Activated CD4-positive, alpha-beta T cell treated with anti-CD3 and anti-CD28 coated beads for 1 hour (primary cell): ENCODE measurements at places on chromosomes 12 and 14.

DNA sequence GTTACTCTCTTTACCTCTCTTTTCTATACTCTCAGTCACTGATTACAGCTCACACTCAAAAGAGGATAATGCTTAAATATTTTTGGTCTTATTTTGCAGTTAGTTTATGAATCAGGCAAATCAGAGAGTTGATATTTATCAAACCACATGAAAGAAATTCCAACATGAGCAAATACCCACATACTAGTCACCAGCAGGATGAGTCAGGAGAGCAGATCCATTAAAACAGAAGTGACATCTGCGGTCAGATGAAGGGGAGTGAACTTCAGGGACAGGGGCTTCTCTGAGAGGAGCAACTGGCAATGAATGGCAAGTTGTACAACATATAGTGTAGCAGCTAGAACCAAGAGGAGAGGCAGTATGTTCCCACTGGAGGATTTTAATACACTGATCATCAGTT lies 258.7 kb downstream of the SYT10 start:
- no peak for DNase-seq

- no peak for DNase-seq
Measured at GRCh38 chr12:31466768-31467167, 124.2 kb downstream of the DENND5B start.

GRCh38 chr12:110366321-110367142 lies 37.0 kb downstream of the ANAPC7 start:
- DNase-seq = no peak

GRCh38 chr12:32502693-32503502 lies 103.5 kb downstream of the FGD4 start:
- DNase-seq = no peak

DNA sequence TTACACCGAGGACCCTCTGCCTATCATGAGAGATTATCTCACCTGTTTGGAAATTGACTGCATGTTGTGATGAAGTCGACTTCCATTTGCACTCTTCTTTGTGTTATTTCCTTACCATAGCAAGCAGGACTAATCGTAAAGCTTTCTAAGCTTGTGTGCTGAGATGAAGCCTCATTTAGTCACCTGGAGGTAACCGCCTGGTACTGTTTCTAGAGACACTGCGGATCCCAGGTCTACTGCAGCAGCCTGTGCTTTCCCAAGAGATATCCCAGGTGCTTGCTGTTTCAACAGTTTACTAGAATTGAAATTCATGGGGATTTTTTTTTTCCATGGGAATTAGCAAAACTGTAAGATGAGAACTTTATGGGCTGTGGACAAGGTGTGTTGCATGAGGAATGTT lies 131.8 kb downstream of the PTPRR start:
- DNase-seq = no peak

DNA sequence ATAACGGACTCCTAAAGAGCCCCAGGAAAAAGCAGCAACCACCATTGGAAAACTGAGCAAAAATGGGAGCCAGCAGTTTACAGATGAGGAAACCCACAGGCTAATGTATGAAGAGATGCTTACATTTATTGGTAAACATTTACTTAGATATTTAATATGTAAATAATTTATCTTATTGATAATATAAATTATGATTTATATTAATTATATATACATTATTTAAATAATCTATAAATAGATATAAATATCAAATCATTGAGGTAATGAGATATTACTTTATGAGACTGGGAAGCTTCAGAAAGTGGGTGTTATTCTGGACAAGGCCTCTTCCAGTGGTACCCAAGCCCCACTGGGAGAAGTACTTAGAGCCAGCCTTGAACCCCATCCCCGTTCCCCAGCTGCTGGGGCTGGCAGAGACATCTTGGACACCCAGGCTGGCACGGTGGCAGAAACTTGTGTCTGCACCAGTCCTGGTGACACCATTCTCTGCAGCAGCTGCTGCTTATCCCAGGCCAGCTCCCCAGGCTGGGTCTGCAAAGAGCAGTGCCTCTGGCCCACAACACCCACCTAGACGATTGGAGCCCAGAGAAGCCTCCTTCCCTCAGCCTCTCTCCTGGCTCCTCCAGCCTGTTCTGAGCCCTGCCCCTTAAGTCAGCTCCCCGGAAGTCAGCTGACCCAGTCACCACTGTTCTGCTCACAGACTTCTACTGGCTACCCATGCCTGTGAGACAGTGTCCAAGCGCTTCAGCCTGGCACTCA lies 25.9 kb downstream of the ISCA2 start:
- no peak for DNase-seq

DNA sequence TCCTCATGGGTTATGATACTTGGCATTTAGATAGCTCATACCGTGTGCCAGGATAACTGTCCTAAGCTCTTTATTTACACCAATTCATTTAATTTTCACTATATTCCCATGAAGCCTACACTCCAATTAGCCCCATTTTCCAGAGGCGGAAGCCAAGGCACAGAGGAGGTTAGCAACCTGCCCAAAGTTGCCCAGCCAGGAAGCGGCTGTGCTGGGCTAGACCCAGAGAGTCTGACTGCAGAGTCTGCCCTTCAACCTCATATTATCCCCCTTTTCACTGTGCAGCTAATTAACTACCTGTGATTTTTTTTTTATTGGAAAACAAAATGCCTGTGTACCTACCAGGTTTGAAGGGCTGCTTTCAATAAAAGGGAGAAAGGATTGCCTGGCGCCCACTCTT lies 2.5 kb downstream of the RFLNA start:
- no peak for DNase-seq

DNA sequence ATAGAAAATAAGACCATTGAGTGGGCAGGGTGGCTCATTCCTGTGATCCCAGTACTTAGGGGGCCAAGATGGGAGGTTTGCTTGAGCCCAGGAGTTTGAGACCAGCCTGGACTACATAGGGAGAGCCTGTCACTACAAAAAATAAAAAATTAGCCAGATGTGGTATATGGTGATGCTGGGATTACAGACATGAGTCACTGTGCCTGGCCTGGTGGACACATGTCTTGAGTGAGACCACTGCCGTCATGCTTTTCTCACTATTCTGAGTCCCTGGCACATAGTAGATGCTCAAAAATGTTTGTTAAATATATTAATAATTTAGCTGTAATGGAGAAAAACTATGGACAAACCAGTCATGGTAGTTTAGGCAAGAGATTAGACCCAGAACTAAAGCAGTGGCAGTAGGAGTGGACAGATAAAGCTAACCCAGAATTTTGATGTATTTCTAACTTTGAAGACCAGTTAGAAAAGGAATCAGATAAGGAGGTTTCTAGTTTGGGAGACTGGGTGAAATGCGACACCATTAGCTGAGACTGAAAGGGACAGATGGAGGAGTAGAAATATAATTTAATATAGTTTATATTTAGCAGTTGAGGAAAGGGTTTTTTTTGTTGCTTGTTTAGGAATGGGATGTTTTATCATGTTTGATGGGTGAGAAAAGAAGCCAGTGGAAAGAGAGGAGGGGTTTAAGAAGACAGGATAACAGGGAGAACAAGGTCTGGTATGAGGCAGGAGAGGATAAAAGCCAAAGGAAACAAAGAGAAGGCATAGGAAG lies 7.4 kb upstream of the PTGES3 start:
- no peak for DNase-seq

DNA sequence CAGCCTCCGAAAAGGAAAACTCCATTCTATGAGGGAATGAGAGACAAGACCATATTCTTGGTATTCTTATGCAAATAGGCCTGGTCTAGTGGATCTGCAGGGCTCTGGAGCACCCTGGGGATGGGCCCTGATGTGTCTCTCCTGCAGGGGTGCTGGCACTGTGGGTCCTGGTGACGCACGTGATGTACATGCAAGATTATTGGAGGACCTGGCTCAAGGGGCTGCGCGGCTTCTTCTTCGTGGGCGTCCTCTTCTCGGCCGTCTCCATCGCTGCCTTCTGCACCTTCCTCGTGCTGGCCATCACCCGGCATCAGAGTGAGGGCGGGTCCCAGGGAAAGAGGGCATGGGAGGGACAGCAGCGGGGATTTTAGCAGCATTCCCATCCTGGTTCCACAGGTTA lies 5.8 kb downstream of the SLC48A1 start:
- DNase-seq = no peak

- no peak for DNase-seq
Measured at GRCh38 chr14:33280646-33281045, 342.0 kb downstream of the NPAS3 start.

DNA sequence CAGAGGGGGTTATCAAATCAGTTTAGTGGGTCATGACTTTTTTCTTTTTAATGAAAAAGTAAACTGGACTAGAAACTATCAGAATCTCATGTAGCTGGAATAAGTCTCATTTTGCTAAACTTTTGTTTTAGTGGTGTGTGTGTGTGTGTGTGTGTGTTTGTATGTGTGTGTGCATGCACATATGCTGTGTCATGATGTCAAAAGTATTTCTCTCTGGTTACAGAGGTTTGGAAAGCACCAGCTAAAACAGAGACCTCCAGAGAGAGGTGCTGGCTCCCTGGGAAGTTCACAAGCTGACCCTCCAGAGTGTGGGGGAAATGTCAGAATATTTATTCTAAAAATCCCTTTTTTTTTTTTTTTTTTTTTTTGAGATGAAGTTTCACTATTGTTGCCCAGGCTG lies 114.7 kb downstream of the LGMN start:
- no peak for DNase-seq

DNA sequence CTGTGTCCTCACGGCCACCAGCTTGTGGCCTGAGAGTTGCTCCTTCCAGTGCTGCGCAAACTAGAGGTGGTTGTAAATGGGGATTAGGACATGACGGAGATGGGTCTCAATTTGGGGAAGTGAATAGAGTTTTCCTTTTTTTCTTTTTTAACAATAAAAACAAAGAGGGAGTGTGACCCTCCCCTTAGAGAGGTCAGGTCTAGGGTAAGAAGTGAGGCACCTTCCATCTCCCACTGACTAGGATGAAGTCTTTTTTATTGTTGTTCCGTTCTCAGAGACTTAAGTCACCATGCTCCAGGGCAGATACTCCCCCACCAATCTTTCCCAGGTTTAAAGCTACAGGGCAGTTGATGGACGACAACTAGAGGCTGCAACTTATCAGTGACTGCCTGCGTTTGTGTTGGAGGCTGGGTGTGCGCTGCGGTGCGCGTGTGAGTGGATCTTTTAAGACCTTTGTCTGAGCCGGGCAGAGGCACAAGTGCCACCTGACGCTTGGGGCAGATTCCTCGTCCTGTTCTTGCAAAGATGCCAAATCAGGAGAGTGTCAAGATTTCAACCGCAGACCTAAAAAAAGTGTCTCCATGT lies 2.1 kb upstream of the GSC start:
- no peak for DNase-seq

DNA sequence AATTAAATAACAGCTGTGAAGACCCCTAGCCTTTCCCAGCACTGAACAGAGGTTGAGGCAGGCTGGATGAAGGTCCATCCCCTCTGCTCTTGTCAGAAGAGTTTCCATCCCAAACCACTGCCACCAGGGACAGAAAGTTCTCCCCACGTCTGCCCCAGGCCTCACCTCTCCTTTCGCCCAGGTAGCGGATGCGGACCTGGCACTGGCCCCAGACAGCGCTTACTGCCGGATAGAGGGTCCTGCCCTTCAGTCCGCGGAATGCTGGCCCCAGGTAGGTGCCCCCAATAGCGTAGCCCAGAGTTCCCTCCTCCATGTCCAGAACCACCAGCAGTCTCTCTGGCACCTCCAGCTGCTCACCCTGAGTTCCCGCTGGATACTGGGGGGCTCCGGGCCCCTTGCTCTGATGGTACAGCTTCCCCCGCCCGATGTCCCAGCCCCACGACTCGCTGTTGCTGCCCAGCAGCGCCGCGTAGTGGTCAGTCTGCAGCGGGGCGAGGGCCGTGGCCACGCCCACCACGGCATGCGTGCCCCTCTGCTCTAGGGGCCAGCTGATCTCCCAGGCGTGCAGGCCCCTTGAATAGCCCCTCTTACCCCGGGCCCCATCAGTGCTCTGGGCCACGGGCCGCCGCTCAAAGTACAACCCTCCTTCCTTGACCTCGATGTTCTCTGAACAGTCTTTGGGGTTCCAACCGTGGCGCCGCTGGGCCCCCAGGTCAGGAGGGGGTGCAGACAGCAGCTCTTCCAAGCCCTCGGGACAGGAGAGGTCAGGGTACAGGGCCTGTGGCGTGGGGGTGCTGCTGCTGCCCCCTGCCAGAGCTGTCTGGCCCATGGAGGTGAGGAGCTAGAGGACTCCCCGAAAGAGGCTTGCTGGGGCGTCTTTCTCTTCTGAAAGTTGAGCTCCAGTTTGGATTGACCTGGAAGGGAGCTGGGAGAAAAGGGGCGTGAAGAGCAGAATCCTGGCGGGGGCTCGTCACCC lies 742 bp downstream of the SPSB2 start:
- peak; percentile 73 for DNase-seq

- no peak for DNase-seq
Measured at GRCh38 chr12:90497923-90498545, 456.9 kb downstream of the CCER1 start.

DNA sequence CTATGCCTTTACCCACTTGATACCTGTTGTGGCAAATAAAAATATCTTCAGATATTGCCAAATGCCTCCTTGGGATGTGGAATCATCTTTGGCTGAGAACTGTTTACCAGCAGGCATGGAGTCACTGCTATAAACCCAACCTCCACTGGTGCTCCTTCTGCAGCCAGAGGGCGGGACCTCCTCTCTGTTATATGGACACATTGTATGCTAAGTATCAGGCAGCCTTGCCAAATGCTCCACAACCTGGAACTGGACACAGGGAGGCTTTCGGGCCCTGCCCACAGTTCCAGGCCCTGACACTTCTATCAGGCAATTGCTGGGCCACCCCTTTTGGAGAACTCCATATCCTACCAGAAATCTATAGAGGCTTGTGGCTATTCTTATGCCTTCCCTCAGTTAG lies 201.0 kb downstream of the TMX1 start:
- DNase-seq = no peak

DNA sequence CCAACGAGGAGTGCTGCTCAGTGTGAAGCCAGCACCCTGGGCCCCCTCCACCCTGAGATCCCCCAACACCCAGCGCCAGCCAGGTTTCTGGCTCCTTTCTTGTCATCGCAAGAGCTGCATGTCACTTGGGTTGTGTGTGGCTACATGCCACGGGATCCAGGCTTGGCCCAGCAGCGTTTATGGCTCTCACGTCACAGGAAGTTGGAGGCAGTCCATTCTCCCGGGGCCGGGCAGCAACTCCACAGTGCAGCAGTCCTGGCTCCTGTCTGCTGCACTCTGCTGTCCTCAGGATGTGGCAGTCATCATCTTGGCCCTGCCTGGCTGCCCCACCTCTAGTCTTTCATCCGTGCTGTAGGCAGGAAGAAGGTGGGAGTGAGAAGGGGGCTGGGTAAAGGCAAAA lies 78.3 kb downstream of the AACS start:
- no peak for DNase-seq

GRCh38 chr12:11158885-11159444 lies 12.0 kb upstream of the SMIM10L1 start:
- DNase-seq = no peak

GRCh38 chr12:25241167-25242020 lies 9.3 kb downstream of the KRAS start:
- DNase-seq = no peak

DNA sequence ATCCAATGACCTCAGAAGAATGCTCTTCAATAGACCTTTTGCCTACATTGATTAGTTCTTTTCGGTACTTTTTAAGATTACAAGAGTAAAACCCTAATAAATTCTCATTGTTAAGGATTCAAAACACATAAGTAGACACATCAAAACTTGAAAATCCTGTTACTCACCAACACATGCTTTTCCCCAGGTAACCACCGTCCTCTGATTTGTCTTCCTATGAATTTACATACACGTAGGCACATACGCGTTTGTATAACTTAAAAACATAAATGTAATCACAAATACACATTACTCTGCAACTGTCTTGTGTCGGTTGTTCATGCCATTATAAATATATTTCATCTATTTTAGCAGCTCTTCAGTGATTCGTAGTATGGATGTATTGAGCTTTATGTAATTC lies 910 bp upstream of the WASHC4 start:
- no peak for DNase-seq
